ENCODE measurements at places on chromosomes 11 and 22.

DNA sequence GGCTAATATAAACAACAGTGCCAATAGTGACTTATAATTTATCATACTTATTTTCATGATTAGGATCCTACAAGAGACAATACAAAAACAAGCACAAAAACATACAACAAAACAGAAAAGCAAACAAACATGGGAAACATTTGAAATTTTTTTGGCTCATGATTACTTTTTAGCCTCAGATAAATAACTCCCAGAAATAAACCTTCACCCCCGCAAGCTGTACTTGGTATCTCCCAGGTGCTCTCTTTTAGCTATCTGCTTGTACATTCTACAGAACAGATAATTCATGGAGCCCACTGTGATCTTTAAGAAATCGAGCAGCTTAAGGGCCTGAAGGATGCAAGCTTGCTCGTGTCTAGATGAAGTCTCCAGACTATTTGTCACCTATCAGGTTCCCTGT lies 883 bp downstream of the NXPE4 start:
- no peak for DNase-seq

- DNase-seq = peak; percentile 74
Observed at GRCh38 chr11:13339195-13340153, 61.9 kb downstream of the BMAL1 start.

DNA sequence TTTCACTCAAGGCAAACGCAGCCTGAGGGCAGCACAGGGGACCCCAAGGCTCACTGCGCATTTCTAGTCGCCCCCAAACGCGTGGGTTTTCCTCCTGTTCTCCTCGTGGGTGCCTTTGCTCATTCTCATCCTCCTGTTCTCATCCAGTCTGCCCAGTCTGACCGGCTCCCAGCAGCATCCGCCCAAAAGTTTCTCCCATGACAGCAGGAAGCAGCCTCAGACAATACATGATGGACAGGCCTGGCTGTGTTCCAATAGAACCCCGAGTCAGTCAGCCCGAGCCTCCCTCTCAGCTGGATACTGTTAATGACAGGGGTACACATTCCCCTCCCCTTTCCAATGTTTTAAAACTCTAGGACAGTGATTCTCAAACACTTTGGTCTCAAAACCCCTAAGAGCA lies 22.5 kb upstream of the KRTAP5-7 start:
- DNase-seq = no peak

GRCh38 chr22:42066126-42066761 lies 4.4 kb downstream of the NAGA start:
- DNase-seq = no peak

DNA sequence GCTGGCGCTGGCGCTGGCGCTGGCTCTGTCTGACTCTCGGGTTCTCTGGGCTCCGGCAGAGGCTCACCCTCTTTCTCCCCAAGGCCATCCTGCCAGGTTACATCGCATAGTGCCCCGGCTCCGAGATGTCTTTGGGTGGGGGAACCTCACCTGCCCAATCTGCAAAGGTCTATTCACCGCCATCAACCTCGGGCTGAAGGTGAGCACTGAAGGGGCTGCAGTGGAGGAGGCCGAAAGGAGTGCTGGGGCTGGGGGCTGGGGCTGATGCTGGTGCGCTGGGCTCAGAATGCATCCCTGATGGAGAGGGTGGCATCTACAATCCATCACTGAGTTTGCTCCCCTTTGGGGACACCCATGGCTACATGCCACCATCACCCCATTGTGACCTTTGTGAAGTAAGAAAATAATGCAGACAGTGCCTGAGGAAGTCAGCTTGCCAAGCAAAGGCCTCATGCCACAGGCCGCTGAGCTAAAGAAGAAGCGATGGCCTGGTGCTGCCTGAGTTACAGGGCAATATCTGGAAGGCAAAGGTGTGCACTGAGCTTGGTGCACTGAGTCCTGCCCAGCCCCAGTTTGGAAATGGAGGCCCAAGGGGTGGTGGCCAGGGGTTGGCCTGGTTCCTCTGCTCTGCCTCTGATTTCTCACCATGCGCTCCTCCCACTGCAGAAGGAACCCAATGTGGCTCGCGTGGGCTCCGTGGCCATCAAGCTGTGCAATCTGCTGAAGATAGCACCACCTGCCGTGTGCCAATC lies 620 bp downstream of the SMPD1 start:
- DNase-seq = no peak

- no peak for DNase-seq
Observed at GRCh38 chr22:42986115-42986514, 28.8 kb downstream of the PACSIN2 start.

DNA sequence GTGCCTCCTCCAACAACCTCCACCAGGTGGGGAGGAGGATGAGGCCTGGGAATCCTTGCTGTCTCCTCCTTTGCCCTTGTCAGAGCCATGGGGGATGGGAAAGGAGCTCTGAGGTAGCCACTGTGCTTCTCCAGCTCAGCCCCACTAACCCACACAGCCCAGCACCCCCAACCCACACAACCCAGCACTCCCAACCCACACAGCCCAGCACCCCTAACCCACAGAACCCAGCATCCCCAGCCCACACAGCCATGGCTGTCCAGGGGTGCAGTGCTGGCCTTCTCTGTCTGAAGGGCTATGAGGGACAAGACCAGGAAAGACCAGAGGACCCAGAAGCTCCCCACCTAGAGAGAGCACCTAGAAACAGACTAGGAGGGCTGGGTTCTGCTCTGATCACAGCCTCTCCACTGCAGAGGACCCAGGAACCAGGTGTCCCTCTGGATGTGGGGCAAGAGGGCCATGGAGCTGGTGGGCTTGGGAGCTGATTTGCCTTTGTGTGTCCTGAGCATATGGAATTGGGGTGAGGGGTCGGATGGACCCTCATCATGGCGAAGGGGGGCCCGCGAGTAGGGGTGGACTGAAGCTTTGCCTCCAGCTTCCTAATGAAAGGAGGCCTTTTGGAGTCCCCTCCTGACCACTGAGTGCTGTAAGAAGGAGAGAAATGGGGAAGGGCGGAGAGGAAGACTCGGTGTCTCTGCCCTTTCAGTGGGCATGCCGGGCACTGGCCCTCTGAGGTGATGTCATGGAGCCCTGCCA lies 117.6 kb upstream of the THY1 start:
- no peak for DNase-seq

GRCh38 chr11:47631473-47631872 lies 10.9 kb downstream of the MTCH2 start:
- DNase-seq = no peak

DNA sequence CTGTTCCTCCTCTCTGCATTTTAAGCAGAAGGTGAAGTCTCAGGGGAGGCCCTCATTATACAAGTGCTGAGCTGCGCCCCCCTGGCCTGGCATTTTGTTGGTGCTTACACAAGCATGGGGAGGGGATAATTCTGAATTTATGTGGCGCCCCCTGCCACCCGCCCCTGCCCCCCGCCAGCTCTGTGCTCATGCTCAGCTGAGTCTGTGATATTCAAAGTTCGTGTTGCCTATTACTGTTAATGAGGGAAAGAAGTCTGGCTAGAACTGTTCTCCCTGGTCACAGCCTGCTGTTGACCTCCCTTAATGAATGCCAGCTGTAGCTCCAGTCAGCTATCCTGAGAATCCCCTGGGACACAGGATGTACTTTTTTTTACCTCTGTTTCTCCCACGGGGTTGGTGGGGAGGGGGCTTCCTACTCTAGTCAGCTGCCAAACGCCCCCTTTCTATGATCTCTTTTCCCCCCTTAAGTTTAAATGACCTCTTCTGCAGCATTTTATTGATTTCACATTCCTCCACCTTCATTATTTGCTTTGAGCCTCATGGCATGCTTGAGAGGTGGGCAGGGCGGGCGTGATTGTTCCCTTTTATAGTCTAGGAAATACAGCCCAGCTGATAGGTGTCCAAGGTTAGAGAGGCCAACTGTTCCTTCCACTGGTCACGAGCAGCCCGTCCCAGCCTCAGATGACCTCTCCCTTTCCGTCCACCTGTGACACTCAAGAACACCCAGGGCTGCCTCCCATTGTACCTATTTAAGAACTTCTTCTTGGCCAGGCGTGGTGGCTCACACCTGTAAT lies 12.2 kb downstream of the USP2 start:
- DNase-seq = no peak

- DNase-seq = no peak
Observed at GRCh38 chr11:120657306-120658070, 145.9 kb downstream of the GRIK4 start.

GRCh38 chr11:87501388-87501787 lies 463.7 kb downstream of the TMEM135 start:
- DNase-seq = no peak

- DNase-seq = no peak
Observed at GRCh38 chr11:73266646-73267020, 5.5 kb upstream of the P2RY6 start.

- DNase-seq = peak; percentile 25
Observed at GRCh38 chr11:20397281-20397680, 9.8 kb downstream of the PRMT3 start.

DNA sequence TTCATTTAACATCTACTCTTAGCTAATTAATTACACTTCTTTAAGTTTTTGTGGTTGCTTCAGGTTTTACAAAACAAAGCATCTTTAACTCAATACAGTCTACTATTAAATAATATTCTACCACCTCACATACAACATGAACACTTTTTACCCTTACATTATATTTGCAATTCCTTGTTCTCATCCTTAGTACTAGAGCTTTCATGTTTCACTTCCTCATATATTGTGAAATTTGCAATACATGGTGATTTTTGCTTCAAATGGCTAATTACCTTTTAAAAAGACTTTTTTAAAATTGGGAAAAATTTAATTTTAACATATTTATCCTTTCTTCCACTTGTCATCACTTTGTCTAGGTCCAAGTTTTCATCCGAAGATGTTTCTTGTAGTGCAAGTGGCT lies 37.5 kb downstream of the RSF1 start:
- DNase-seq = no peak

- DNase-seq = no peak
Observed at GRCh38 chr11:129278586-129279319, 86.6 kb upstream of the ARHGAP32 start.

- DNase-seq = no peak
Observed at GRCh38 chr11:68990995-68991780, 10.4 kb upstream of the MRGPRD start.

- no peak for DNase-seq
Observed at GRCh38 chr11:112885744-112886433, 75.3 kb upstream of the NCAM1 start.

GRCh38 chr22:45263463-45264269 lies 21.1 kb upstream of the UPK3A start:
- no peak for DNase-seq

DNA sequence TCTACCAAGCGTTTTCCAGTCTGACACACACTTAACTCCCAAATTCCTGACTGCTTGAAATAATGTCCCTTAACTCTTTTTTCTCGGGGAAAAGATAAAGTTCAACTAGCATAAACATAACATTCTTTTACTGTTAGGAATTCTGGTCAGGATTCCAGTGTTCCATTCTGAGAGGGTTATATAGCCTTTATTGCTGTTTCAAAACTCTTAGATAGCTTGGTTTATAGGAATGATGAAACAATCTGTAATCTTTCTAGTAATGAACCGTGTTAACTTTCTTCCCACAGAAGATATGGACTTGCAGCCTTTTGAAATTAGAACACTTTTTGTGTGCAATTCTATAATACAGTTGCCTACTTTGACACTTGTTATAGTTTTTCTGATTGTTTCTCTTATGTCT lies 8.6 kb downstream of the REXO2 start:
- DNase-seq = no peak

- no peak for DNase-seq
Observed at GRCh38 chr22:41505511-41506220, 36.7 kb downstream of the ACO2 start.

All from kidney epithelial cell (primary cell).